CD4-positive, alpha-beta T cell treated with Interleukin-17A for 1 hour (primary cell): ENCODE measurements at places on chromosomes 3 and 15.
A peak's percentile ranks its signal among the peaks of the same experiment; 100 is the strongest.

- DNase-seq: no peak
Measured at GRCh38 chr3:33768578-33769330, 29.7 kb upstream of the PDCD6IP start.

- DNase-seq: peak; percentile 88
Measured at GRCh38 chr3:194685718-194686413, at the start of gene FAM43A. TSS of gene FAM43A (plus strand) at chr3:194685883. CDS start at chr3:194686827, 944 bp downstream.

DNA sequence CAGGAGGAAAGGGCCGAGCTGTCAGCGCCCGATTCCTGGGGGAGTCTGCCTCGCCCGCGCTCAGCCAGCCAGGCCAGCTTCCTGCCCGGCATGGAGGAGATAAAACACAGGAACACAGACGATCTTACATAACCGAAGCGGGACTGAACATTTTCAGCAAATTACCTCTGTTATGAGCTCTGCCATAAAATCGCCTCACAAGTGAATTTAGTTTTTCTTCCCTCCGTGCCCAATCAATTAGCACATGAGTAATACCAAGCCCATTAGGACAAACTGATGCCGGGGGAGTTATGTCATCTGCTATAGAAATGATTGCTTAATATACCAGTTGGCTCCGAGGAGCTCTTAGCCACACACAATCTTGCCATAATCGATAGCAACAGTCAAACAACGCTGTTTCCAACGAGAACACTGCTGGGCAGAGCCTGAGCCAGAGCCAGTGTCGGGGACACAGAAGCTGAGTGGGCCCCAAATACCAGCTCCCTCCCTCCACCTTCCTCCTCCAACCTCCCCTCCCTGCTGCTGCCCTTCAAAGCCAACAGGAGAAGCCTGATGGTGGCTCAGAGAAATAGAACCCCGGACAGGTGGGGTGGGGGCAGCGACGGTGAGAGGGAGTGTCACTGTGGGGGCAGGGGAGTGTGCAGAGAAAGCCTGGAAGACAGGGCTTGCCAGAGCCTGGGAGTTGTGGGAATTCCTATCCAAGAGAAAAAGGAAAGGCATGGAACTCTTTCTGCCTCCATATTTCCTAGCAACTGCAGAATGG lies 279.4 kb upstream of the TLE3 start:
- no peak for DNase-seq

DNA sequence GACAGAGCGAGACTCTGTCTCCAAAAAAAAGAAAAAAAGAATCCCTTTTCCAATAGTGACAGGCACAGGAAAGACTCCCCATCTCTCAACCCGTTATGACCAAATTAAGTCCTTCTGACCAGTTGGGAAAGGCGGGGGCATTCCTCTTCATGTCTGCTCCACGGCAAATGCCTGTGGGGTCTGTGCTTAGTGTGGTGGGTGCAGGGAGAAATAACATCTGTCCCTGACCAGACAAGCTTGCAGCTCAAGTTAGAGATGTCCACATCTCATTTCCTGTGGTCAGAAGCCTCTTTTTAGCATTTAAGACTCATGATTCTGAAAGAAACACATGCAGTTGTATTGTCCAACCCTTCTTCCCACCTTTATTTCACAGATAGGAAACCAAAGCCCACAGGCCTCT lies 16.2 kb downstream of the PLA1A start:
- DNase-seq: no peak

GRCh38 chr15:70505411-70505919 lies 257.9 kb downstream of the UACA start:
- DNase-seq: no peak

GRCh38 chr15:60611592-60612346 lies 132.8 kb upstream of the ICE2 start:
- DNase-seq: no peak

- DNase-seq: no peak
Measured at GRCh38 chr3:45712434-45713110, 23.4 kb downstream of the SACM1L start.

GRCh38 chr15:40982855-40983254 lies 29.6 kb downstream of the CHAC1 start:
- no peak for DNase-seq

GRCh38 chr3:32606277-32606676 lies 35.6 kb upstream of the DYNC1LI1 start:
- DNase-seq: no peak

- no peak for DNase-seq
Measured at GRCh38 chr15:59315914-59316451, 56.7 kb downstream of the MYO1E start.

- DNase-seq: no peak
Measured at GRCh38 chr15:70875001-70875782, 17.0 kb downstream of the THAP10 start.

- no peak for DNase-seq
Measured at GRCh38 chr3:129658110-129658843, 51.8 kb upstream of the PLXND1 start.

DNA sequence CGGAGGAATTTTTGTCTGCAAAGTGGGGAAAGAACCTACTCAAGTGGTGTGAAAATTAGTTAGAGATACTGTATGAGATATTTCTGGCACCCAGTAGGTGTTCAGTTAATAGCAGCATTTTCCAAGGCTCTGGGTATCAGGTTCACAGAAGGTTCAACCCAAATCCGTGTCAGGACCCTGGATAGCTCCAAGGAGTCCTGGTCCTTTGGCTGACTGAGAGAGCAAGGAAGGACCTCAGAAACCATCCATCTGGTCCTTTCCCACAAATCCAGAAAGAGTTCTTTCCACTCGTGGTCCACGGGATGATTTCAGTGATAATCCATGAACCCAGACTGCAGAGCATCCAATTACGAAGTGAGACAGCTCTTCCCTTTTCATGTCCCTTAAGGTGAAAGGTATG lies 51.4 kb downstream of the SLC6A11 start:
- DNase-seq: no peak

GRCh38 chr3:140816372-140817195 lies 125.1 kb upstream of the SLC25A36 start:
- DNase-seq: no peak

DNA sequence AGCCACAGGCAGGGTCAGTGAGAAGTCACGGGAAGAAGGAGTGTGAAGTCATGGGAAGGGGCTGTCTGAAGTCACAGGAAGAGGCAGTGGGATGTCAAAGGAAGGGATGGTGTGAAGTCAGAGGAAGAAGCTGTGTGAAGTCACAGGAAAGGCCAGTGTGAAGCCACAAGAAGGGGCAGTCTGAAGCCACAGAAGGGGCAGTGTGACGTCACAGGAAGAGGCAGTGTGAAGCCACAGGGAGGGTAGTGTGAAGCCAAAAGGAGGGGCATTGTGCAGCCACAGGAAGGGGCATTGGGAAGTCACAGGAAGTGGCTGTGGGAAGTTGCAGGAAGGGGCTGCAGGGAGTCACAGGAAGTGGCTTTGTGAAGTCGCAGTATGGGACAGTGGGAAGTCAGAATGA lies 35.1 kb downstream of the GASK1A start:
- no peak for DNase-seq

GRCh38 chr3:11198070-11198469 lies 43.8 kb downstream of the HRH1 start:
- no peak for DNase-seq

- DNase-seq: peak; percentile 66
Measured at GRCh38 chr3:171328419-171329082, 131.7 kb downstream of the TNIK start.

- no peak for DNase-seq
Measured at GRCh38 chr3:102747611-102748010, 312.8 kb downstream of the ZPLD1 start.

GRCh38 chr3:113535898-113536297 lies 3.5 kb downstream of the SIDT1 start:
- no peak for DNase-seq

GRCh38 chr3:176431991-176432390 lies 765.3 kb downstream of the TBL1XR1 start:
- no peak for DNase-seq

DNA sequence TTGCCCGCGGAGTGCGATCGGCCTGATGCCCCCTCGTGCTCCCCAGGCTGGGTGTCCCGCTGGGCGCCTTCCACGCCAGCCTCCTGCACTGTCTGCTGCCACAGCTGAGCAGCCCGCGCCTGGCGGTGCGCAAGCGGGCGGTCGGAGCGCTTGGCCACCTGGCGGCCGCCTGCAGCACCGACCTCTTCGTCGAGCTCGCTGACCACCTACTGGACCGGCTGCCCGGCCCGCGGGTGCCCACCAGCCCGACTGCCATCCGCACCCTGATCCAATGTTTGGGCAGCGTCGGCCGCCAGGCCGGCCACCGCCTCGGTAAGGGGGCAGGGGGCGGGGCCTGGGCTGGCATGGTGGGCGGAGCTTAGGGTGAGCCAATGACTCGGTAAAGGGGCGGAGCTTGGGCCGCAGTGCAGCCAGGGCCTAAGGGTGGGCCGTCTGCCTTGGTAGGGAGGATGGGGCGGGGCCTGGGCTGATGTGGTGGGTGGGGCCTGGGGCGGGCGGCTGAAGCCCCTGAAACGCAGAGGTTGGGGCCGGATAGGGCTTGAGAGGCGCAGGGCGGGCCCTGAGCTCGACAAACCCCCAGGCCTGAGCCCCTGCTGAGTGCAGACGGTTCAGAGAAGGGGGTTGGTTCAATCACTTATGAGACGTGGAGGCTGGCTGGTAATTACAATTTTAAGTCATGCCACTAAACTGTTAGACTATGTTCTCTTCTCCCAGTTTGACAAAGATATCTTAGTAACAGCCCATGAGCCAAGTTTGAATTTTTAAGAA lies 13.7 kb downstream of the CAND2 start:
- peak; percentile 94 for DNase-seq

GRCh38 chr3:136728473-136728872 lies 23.7 kb downstream of the STAG1 start:
- peak; percentile 31 for DNase-seq

DNA sequence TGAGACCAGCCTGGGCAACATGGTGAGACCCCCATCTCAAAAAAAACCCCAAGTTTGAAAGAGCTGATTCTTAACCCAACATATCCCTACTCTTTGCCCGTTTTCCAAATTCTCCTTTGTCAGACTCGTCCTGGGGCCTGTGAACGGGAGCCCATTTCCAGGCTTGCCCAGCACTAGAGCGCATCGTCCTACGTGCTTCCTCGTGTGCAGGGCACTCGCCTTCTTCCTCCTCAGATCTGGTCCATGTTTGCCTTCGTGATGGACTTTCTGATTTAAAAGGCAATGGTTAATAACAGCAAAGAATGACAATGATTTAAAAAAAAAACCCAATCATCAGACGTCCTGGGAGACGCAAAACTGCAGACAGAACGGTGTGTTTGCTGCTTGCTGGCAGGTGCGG lies 10.1 kb downstream of the MELTF start:
- DNase-seq: no peak

DNA sequence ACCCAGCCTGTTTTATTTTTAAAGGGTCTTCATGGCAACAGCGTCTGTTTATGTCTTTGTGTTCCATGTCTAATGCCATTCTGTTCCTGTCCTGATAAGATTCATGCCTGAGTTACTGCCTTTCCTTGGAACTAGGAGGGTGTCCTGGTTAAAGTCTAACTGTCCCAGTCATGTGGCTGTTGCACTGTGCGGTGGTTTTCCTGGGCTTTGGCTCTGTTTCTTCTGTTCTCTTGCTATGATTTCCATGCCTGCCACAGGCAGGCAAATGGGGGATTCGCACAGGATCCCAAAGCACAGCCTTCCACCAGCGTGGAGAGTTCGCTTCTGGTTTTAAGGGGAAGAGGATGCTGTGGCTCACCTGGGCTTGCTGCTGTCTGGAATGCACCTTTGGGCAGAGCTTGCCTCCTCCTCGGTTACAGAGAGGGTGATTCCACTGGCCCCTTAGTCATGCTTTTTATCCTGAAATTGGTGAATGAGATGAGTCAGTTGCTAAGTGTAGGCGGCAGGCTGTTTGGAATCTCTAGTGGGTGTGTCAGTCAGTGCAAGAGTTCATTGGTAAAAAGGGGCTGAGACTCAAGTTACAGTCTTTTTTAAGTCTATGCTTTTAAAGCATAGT lies 86.8 kb downstream of the CCK start:
- DNase-seq: no peak

- DNase-seq: no peak
Measured at GRCh38 chr3:106965307-106965706, 411.9 kb upstream of the CCDC54 start.

- no peak for DNase-seq
Measured at GRCh38 chr3:126352476-126353454, 4.4 kb downstream of the KLF15 start.

DNA sequence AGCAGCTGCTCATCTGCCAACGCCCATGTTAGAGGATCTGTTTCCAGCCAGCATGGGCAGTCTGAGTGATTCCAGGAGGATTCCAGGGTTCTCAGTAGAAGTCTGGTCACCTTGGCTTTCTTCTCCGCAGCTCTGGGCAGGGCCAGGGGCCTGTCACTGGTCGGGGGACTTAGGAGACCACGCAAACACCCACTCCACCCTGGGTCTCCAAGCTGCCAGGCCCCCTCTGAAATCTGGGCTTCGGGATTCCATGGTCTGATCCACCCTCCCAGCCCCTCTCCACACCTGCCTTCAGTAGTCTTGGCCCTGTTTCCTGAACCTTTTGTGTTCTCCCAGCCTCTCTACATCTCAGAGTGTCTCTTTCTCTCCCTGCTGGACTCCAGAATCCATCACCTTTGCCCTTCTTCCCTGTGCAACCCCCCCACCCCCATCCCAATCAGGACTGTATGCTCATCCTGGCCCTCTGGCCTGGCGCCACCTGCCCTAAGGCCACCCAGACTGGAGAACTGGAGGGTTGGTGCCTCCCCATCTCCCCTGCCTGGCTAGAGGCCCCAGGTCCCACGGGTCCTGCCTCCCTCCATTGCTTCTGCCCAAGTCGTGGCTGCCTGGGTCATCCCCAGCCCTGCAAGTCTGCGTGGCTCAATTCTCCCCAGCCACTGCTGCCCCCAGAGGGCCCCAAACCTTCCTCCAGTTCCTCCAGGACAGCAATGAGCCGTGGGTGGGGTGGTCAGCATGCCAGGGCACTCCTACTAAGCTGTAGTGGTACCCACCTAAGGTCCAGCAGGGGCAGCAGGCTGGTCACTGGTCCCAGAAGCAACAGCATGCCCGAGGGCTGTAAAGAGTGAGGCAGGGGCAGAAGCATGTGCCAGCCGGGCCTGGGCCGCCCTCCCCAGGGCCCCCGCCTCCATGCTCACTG lies 102.8 kb downstream of the TBC1D2B start:
- no peak for DNase-seq

DNA sequence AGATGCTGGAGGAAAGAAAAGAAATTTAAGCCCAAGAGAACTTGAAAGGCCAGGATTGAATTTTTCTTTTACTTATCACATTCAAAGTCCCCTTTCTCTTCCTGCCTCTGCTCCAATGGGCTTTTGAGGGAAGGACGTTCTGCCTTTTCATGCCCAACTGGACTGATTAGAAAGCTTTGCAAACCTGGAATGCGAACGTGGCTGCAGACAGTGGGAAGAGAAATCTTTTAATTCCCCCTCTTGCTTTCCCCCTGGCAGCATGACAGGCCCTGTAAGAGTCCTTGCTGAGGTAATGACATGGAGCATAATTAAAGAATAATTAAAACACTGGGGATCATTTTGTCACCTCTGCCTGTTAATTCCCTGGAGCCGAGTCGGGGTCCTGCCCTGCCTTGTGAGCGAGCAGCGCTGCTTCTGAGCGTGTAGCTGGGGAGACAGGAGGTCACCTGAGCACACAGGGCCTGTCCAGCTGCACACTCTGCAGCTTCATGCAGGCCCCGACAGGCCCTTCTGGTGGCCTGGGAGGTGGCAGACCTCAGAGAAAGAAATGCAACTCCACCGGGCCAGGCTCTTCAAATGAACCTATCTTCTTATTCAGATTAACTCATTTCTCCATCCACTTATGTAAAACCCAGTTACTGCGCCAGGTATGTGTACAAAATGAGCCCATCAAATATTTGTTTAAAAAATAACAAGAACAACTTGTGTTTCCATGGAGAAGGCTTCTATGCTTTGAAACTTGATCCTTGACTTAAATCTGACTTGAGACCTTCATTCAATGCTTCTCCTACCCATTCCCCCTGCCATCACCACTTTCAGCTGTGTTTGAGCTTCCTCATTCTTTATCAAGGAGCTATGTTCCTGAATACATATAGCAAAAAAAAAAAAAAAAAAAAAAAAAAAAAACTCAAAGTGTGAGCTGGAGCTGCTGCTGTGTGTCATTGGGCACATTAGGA lies 628.2 kb upstream of the CFAP20DC start:
- no peak for DNase-seq
